ENCODE measurements at places on chromosomes 1 and 21.
A peak's percentile ranks its signal among the peaks of the same experiment; 100 is the strongest.

GRCh38 chr1:236416165-236416564 lies 22.1 kb downstream of the EDARADD start:
- DNase-seq = peak; percentile 56

GRCh38 chr1:161440312-161440894 lies 64.9 kb upstream of the FCGR2A start:
- no peak for DNase-seq

DNA sequence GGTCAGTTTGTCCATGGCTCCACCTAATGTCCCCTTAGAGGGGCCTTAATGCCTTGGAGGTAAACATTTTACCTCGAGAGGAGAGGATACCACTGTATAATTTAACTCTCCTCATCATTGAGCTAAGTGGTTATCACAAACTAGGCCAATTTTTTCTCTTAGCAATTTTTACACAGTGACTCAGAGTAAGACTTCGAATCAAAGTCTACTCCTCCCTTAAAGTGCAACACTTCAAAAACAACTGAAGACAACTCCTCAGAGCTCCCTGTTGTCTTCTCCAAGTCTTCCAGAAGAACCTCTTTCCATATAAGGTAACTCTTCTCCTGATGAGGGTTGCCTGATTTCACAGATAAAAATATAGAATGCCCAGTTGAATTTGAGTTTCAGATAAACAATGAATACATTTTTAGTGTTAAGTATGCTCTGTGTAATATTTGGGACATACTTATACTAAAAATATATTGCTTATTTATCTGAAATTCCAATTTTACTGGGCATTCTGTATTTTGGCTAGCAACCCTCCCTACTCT lies 4.9 kb upstream of the PTGFRN start:
- DNase-seq = no peak

DNA sequence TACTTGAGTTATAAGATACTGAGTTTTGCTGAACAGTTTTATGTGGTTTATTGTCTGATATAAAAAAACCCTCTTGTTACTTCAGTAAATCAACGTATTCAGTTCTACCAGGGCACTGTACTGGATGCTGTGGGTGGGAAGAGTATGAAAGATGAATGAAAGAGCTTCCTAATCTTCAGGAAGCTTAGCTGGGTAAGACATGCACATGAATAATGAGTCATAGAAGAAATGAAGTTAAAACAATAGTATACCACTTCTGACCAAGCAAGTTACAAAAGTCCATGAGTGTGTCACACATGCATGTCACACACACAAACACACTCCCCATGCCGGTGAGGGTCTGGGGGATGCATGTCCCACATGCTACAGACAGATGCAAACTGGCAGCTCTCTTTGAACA lies 105.9 kb downstream of the SIPA1L2 start:
- DNase-seq = no peak

DNA sequence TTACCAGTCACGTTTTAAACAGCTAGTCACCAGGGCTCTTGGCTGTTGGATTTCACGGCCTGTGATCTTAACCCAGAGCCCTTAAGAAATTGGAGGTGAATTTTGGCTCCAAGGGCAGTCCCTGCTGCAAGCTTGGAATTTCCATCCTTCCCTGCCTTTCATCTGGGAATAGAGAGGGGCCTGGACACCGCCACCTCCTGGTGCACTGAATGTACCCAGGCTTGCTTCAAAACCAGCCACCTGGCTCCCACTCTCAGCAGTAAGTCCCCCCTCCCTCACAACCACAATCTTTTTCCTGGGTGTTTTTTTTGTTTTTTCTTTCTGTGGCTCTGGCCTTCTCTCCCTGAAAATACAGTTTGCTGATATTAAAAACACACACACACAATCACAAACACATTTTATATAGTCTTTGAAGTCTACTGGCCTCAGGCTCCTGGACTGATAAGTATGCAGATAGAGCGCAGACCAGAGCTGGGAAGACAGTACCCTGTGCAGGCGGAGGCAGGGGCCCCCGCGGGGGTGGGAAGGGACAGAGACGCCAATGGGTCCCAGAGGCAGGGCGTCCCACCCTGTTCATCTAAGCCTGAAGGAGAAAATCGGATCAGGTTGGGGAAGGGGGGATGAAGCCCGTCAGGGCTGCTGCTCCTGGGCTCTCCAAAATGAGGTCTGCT lies 65.8 kb upstream of the IGSF21 start:
- no peak for DNase-seq

GRCh38 chr1:232883992-232884661 lies 66.3 kb upstream of the NTPCR start:
- no peak for DNase-seq

DNA sequence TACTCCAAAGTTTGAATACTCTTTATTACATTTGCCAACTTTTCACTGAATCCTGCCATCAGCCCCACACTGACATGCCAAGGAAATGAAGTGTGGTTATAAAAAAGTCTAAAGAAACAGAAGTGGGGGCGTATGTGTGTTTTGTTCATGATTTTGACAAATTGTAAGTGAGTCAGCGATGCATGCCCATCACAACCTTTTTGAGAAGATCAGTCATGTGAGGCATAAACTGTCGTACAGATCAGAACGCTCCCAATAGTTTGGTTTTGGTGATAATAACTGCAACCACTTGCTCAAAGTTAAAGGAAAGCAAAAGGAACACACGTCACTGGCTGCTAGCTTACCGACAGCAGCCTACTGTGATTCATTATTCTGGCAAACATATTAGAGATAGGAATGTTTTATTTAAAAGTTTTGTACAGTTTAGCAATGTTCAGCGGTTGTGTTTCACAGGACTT lies 95.6 kb downstream of the RGS2 start:
- DNase-seq = peak; percentile 64

- no peak for DNase-seq
These were observed 14.4 kb upstream of the TTC39A start for GRCh38 chr1:51344602-51345299.

DNA sequence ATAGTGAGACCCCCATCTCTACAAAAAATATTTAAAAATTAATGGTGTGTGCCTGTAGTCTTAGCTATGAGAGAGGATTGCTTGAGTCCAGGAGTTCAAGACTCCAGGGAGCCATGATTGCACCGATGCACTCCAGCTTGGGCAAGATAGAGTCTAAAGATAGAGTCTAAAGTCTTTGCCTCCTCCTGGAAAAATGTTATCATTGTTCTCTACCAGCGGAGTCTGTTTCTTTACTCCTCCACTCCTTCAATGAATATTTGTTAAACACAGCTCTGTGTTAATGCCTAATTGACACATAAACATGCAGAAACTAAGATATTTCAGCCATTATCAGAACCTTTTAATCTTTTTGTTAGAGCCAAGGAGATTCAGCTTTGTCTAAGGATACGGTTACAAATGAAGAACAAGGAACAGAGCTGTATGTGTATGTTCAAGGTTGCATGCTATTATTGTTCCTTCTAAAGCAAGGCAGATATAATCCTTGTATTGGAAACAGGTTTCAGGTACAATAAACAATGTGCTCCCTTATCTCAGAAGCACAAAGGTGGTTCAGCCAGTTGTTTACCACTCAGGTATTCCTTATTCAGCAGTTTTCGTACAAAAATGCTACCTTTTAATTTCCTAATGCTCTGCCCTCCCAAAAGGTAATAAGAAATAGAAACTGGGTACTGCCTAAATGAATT lies 15.4 kb downstream of the OVAAL start:
- DNase-seq = no peak

DNA sequence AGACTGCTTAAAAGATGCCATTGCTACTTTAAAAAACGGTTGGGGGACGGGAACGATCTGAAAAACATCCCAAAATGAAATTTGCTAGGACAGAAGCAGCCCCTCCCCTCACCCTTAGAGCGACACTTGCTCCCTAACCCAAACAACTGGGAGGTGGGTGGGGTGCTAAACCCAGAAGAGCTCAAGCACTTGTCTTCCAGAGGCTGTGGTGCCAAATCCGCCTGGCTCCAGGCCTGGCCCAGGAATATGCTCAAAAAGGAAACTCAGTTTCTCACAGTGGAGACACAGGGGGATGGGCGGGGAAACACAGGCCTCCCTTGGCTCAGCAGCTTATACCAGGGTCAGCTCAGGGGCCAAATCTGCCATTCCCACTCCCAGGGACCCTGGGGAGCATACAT lies 644 bp upstream of the PBXIP1 start:
- DNase-seq = no peak

All from OCI-M1 (cell line).